ENCODE measurements at places on chromosomes 5 and 9.
A peak's percentile ranks its signal among the peaks of the same experiment; 100 is the strongest.

DNA sequence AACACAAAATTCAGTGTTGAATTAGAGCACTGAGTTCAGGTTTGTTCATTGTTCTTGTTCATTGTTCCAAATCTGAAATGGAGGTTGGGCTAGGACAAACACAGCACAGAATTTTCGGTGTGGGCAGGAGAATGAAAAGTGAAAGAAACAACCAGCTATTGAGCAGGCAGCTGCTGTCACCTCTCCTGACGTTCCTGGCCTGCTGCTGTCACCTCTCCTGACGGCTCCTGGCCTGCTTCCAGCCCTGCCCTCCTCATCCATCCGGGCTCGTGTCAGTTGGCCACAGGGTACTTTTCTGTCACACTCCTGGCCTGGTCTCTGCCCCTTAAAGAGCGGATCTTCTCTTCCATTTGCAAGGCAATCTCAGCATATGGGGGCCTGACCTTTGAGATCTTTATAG lies 45.2 kb upstream of the CKMT2 start:
- DNase-seq: no peak

GRCh38 chr9:35945341-35946018 lies 12.5 kb downstream of the OR2S2 start:
- peak; percentile 16 for DNase-seq

DNA sequence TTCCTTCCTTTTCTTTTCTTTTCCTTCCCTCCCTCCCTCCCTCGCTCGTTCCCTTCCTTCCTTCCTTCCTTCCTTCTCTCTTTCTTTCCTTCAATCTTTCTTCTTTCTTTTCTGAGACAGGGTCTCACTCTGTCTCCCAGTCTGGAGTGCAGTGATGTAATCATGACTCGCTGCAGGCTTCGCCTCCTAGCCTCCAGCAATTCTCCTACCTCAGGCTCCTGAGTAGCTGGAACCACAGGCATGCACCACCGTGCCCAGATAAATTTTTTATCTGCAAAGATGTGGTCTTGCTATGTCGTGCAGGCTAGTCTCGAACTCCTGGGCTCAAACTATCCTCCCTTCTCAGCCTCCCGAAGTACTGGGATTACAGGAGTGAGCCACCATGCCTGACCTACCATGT lies 81.4 kb downstream of the SPATA31C2 start:
- no peak for DNase-seq

DNA sequence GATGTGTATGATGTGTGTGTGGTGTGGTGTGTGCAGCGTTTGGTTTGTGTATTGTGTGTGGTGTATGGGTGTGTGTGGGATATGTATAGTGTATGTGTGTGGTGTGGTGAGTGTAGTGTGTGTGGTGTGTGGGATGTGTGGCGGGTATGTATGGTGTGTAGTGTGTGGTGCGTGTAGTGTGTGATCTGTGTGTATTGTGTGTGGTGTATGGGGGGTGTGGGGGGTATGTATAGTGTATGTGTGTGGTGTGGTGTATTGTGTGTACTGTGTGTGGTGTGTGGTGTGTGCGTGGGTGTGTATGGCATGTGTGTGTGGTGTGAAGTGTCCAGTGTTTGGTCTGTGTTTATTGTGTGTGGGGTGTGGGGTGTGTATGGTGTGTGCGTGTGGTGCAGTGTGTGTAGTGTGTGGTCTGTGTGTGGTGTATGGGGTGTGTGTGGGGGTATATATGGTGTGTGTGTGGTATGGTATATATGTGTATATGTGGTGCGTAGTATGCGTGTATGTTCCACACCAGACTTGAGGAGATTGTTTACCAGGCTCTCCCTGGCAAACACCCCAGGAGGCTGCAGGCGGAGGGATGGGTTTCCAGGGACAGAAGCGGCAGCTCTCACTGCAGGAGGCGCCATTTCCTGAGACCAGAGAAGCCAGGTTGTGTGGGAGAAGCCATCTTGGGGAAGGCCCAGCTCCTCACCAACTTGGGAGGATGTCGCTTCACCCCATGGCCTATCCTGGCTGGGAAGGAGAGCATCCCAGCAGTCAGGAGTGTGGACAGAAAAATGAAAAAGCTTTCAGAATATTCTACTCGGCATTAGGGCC lies 138.1 kb downstream of the NXNL2 start:
- DNase-seq: no peak

DNA sequence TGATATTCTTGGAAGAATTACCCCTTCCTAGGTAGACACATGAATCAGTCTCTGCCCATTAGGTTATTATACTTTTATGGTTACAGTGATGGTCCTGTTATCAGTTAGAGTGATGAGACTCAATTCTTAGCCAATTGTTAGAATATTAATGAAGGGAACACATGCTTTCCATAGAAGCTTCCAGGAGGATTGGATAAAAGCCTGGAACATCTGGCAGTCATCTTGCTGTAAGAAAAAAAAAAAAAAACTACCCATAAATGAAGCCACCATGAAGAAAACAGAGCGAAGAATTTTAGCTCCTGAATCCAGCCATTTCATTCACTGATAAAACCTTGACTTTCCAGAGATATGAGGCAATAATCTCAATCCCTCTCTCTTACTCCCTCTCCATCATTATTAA lies 262.5 kb upstream of the GRIN3A start:
- no peak for DNase-seq

DNA sequence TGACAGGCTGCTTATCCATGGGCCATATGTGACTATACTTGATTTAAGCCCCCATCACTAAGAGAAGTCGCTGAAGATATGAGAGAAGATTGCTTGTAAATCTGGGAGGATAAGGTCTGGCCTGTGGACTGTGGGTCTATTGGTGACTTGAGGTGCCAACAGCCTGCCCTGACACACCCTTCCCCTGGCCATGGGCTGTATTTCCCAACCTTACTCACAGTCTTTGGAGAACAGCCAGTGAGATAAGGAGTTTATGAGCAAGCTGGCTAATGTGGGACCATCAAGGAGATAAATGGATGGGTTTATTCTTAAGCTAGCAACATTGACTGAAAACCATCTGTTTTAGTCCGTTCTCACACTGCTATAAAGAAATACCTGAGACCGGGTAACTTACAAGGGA lies 231.3 kb downstream of the ZSWIM6 start:
- DNase-seq: no peak

- DNase-seq: no peak
These were observed 16.1 kb downstream of the SV2C start for GRCh38 chr5:76099286-76099702.

DNA sequence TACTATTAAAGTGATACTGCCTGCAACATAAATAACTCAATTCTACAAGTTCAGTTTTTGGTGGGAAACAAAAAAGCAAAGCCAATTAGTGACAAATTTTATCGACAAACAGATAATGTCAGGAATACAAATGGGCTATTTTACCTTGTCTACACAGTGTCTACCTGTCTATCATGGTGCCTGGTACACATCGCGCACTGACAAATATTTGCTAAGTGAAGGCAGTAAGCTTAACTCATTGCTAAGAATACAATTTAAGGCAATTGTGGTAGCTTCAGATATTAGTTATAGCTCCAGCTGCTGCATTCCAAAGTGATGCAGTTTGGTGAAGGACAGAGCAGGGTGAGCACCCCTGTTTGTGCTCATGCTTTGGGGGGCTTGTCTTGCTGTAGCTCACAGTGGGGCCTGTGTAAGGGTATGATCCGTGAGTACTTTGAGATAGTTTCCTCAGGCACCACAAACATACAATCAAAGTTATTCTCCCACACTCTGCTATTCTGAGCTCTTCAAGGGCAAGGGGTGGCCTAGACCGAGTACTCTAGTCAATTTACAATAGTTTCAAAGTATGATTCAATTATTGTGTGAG lies 24.7 kb downstream of the ELL2 start:
- DNase-seq: no peak

DNA sequence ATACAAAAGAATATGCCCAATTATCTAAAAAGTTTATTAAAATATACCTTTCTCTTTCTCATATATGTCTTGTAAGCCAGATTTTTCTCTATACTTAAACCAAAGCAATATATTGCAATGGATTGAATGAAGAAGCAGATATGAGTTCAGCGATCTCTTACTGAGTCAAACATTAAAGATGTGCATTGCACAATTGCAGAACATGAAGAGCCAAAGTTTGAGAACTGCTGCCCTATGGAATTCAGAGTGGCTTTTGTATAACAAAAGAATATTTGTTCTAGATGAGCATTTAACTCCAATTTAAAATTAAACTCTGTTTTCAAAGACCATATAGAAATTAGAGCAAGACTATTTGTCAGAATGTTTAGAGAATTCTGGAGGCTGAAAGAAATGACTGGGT lies 519.0 kb upstream of the DAB2 start:
- DNase-seq: no peak

- DNase-seq: no peak
These were observed 32.7 kb downstream of the SLC6A18 start for GRCh38 chr5:1257841-1258240.

Data from T-helper 22 cell (primary cell).